T-helper 1 cell treated with Interleukin-12 subunit alpha and Interleukin-12 subunit beta and Interleukin-4 antibody, amounts not matched to agents 30 ng/mL and 1 ng/mL, for 36 hours (primary cell): ENCODE measurements at places on chromosomes 7 and 10. TPM values are rescaled to one million over a fixed set of nuclear protein-coding genes. Genes with fewer than 3 reads are reported as not detected.

The BTRC gene
- total RNA-seq: 14.8 and 23.6 TPM in 2 replicates

The SLC26A5 gene
- total RNA-seq: not detected in 2 replicates

The TSPAN15 gene
- total RNA-seq: 12.0 and 12.8 TPM in 2 replicates

The COBL gene
- not detected in 2 replicates for total RNA-seq

The OR6B1 gene
- not detected in 2 replicates for total RNA-seq

The TMEM26 gene
- total RNA-seq: not detected in 2 replicates

The MKX gene
- total RNA-seq: 0.17 TPM in 1 of 2 replicates, not detected in the other

The EVX1 gene
- not detected in 2 replicates for total RNA-seq

The CDC14C gene
- total RNA-seq: not detected in 2 replicates

The KIF11 gene
- 52.4 and 52.8 TPM in 2 replicates for total RNA-seq

The VKORC1L1 gene
- total RNA-seq: 19.0 and 19.2 TPM in 2 replicates

The ITGA8 gene
- not detected in 2 replicates for total RNA-seq

The CFAP43 gene
- not detected in 2 replicates for total RNA-seq

The VWC2 gene
- total RNA-seq: not detected in 2 replicates

The FLNC gene
- 0.02 TPM in 1 of 2 replicates, not detected in the other for total RNA-seq

The TRIP6 gene
- total RNA-seq: 26.3 and 28.4 TPM in 2 replicates

The NUTM2B gene
- total RNA-seq: 2.1 and 2.2 TPM in 2 replicates

The NUTM2E gene
- 0.20 TPM in 1 of 2 replicates, not detected in the other for total RNA-seq

The SHOC2 gene
- total RNA-seq: 49.9 and 54.2 TPM in 2 replicates

The H2BK1 gene
- 0.66 TPM in 1 of 2 replicates, not detected in the other for total RNA-seq

The PHKG1 gene
- total RNA-seq: 1.5 and 2.0 TPM in 2 replicates

The MACROH2A2 gene
- total RNA-seq: 3.4 and 3.5 TPM in 2 replicates

The LIPM gene
- total RNA-seq: not detected in 2 replicates

The NIPSNAP2 gene
- total RNA-seq: 30.2 and 35.7 TPM in 2 replicates

The GRID1 gene
- total RNA-seq: not detected in 2 replicates

The PIP gene
- total RNA-seq: not detected in 2 replicates

The PPRC1 gene
- total RNA-seq: 61.4 and 68.0 TPM in 2 replicates

The GJD4 gene
- not detected in 2 replicates for total RNA-seq

The AASS gene
- 1.2 and 1.3 TPM in 2 replicates for total RNA-seq

The MUC12 gene
- not detected in 2 replicates for total RNA-seq

The CH25H gene
- total RNA-seq: not detected in 2 replicates

The THSD7A gene
- not detected in 2 replicates for total RNA-seq

The TMEM236 gene
- 0.02 and 0.07 TPM in 2 replicates for total RNA-seq

The GATAD1 gene
- total RNA-seq: 13.0 and 14.2 TPM in 2 replicates

The PDE6C gene
- total RNA-seq: not detected in 2 replicates

The PRKRIP1 gene
- total RNA-seq: 27.1 and 27.4 TPM in 2 replicates

The SVIL gene
- 12.5 and 12.9 TPM in 2 replicates for total RNA-seq

The UMAD1 gene
- 13.6 and 15.6 TPM in 2 replicates for total RNA-seq

The HOXA2 gene
- total RNA-seq: not detected in 2 replicates

The PTF1A gene
- not detected in 2 replicates for total RNA-seq

The CPA1 gene
- total RNA-seq: not detected in 2 replicates

The DYNC1I1 gene
- total RNA-seq: not detected in 2 replicates

The AP1S1 gene
- 41.1 and 42.3 TPM in 2 replicates for total RNA-seq

The DENND11 gene
- 43.6 and 44.0 TPM in 2 replicates for total RNA-seq

The SPDYE9 gene
- total RNA-seq: not detected in 2 replicates

The CTNNA3 gene
- not detected in 2 replicates for total RNA-seq

The CAMK1D gene
- 15.7 and 17.6 TPM in 2 replicates for total RNA-seq

The HTR7 gene
- total RNA-seq: not detected in 2 replicates

The NPY4R gene
- total RNA-seq: not detected in 2 replicates

The SLC39A12 gene
- not detected in 2 replicates for total RNA-seq

The PLAC9 gene
- total RNA-seq: not detected in 2 replicates

The C10orf143 gene
- total RNA-seq: 2.7 and 4.4 TPM in 2 replicates

The CYP2C19 gene
- total RNA-seq: not detected in 2 replicates

The INMT gene
- 5.2 and 5.9 TPM in 2 replicates for total RNA-seq

The STAM gene
- total RNA-seq: 25.0 and 29.5 TPM in 2 replicates

The SLC26A3 gene
- total RNA-seq: not detected in 2 replicates
